ENCODE measurements at places on chromosomes 1 and 21. TPM values are rescaled to one million over a fixed set of nuclear protein-coding genes. Genes with fewer than 3 reads are reported as not detected.

TMEM51 gene
- total RNA-seq, result 28.6 TPM

CFAP74 gene
- not detected for total RNA-seq

CTTNBP2NL gene
- total RNA-seq, result 7.1 TPM

MANEAL gene
- 25.4 TPM for total RNA-seq

AMY1A gene
- not detected for total RNA-seq

CYP4A11 gene
- total RNA-seq, result not detected

SH2D1B gene
- total RNA-seq, result 0.12 TPM

PKN2 gene
- total RNA-seq, result 13.6 TPM

OR2T29 gene
- not detected for total RNA-seq

TCHH gene
- 0.30 TPM for total RNA-seq

FCRLB gene
- 1.6 TPM for total RNA-seq

FAAH gene
- total RNA-seq, result 0.61 TPM

MEGF6 gene
- total RNA-seq, result 11.2 TPM

TAL1 gene
- not detected for total RNA-seq

LYPLAL1 gene
- 22.0 TPM for total RNA-seq

S100A16 gene
- 581 TPM for total RNA-seq

OR10Z1 gene
- total RNA-seq, result not detected

CHI3L2 gene
- total RNA-seq, result 0.49 TPM
